ENCODE measurements at places on chromosomes 2 and 18.

GRCh38 chr2:229231328-229231868, 39.7 kb downstream of the PID1 start:
- DNase-seq = no peak

DNA sequence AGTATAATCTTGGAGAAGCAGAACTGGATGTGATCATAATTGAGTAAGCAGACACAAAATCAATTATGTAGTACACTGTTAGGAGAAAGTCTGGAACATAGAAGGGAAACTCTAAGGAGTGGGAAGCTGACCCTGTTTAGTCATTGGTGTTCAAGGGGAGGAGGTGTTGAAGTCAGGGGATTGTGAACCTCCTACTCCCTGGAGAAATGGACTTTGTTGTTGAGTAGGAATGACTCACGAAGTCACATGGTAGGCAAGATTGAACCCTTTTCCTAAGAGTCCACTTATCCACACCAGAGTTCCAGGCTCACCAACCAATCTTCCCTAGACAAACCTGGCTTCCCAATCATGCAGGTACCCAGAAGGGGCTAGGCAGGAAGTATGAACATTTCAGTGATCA, 81.0 kb upstream of the BCL11A start:
- no peak for DNase-seq

DNA sequence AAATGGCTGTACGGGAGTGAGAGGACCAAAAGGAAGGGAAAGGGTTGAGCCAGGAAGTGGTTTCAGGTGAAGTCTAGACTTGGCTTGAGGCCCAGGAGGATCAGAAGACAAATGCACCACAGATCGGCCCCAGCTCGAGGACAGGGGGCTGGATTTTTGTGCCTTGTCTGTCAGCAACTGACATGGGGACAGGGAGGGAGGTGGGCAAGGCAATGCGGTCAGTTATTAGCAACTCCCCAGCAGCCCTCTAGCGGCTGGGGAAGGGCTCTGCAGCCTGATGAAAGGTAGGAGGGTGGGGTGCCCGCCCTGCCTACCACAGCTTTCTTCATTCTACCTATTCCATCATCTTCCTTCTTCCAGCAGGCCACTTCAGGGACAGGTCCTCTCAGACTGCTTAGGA, 50.0 kb downstream of the CPO start:
- no peak for DNase-seq

DNA sequence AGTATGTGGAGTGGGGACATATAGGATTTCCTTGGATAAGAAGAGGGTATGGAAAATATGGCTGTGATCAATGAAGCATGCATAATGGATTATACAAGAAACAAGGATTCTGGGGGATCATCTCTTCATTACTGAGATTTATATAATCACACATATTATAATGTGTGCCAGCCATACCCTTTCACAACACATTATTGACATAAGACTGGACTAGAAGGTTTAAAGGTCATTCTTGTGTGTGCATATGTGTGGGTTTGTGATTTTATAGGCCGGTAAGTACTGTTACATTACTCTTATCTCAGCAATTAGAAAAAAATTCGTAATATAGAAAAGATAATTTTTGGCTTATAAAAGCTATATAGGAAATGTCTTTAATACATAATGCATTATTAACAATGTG, 62.2 kb upstream of the DCC start:
- no peak for DNase-seq

- DNase-seq = no peak
Observed at GRCh38 chr2:239736358-239737143, 288.6 kb downstream of the NDUFA10 start.

GRCh38 chr18:48914581-48915251, 36.0 kb downstream of the SMAD7 start:
- DNase-seq = no peak

DNA sequence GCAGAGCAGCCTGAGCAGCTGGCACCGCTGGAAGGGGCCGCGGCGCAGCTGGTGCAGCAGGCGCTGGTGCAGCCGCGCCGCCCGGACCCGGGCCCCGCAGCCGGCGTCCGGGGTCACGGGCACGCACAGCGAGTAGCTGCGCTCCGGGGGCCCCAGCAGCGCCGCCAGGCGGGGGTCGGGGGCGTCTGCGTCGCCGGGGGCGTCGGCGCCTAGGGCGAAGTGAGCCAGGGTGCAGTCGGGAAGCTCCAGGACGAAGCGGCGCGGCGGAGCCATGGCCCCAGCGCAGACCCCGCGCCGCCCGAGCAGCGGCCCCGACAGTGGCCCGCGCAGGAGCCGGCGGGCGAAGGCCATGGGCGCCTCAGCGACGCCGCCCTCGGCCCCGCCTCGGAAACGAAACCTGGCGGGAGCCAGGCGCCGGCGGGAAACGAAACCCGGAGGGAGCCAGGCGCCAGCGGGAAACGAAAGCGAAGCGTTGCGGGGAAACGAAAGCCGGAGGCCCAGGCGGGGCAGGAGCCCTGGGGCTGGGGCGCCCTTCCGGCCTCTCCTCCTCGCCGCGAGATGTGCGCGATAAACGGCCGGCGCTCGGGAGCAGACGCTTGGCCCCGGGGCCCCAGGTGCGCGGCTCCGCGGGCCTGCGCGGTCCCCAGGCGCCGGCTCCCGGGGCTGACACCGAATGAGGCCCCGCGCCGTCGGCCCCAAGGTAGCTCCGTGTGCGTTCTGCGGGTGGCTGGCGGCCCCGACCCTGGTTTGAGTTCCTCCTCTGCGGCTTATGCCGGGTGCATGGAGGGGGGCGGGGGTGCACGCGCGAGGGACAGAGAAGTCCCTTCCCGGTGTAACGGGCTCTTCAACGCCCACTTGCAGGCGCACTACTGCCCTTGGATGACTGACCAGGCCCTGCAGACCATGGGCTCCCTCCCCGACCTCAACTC, at the start of gene CMPK2:
CMPK2 (minus strand) TSS at position 562 of the 929 bp plus-strand sequence; CDS start at position 351, 211 bp downstream.
- peak; percentile 67 for DNase-seq

DNA sequence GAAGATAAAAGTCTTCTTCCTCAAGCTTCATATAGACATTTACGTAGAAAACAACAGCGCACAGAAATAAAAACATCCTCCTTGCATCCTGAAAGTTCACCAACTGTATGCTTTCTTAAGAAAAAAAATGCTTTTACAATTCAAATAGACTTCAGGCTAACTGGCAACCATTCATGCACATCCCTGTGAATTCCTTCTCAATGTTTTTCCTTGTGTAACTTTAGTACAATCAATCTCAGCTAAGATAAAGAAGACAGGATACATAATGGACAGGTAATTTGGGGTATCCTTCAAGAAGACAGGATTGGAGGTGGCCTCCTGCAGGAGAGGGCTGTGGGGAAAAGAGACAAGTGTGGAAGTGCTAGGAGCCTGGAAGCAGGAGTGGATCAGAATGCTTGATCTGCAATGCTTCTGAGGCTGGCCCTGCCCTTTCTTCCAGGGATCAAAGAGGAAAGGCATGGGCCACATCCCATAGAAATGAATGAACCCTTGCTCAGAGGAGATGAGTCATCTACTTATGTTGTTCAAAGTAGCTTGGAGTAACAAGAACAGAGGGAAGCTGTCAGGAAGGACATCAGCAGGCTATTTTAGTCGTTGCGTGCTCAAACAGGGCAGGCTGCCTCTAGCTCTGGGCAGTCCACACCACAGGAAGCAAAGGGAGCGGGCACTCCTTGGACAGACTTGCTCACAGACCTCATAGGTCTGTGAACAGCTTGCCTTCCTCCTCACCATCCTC, 126.6 kb downstream of the TMEM131 start:
- DNase-seq = no peak

DNA sequence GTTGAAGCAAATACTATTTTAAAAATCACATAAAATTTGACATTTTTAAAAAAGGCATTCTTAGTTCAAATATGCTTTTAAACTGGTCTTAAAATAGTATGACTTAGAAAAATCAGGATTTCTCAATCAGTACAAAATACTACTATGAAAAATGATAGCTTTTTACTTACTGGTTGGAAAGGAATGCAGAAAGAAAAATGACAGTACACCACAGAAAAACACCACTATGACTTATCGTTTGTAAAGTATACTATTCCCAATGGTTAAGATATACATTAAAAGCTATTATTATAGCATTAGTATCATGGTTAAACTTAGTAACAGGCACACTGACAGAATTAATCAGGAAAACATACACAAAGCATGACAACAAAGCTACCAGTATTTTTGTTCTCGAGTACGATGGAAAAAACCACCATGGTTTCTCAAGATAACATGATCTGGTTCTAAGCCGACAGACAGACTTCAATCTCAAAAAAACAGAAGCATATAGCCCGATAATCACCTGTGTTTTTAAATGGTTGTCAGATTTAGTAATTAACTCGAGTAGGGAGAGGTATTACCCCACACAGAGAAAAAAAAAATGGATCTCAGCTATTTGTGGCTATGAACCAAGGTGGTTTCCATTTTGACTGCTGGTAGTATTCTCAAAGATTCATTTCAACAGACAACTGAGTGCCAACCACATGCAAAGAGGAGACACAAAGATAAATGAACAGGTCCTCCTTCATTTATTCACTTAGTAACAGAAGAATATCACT, 39.1 kb downstream of the CUL3 start:
- DNase-seq = no peak

GRCh38 chr2:54673501-54673998, 49.9 kb upstream of the EML6 start:
- DNase-seq = peak; percentile 47

DNA sequence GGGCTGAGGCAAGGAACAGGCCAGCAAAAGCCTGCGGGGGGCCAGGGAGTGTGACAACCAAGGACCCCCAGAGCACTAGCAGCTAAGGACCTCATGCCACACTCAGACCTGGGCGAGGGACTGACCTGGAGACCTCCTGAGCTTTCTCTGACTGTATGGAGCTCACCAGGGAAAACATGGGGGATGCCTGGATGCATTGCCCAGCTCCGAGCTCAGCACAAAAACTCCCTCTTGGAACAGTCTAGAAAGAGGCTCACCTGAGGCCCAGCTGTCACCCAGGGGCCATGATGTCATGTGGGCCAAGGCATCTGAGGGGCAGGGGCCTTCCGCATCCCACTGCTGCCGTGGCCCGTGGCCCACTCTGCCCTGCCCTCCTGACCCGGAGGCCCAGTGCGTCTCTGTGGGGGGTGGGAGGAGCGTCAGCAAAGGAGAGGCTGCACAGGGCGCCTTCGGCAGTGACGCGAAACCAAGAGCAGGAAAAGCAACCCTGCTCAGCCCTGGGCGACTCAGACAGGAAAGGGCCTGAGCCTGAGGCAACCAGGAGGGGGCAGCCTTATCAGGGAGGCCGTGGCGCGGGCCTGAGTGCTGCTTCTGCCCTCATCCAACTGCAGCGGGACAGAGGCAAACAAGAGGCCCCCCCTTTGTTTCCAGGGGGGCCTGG, 57.3 kb upstream of the ALPP start:
- peak; percentile 57 for DNase-seq

DNA sequence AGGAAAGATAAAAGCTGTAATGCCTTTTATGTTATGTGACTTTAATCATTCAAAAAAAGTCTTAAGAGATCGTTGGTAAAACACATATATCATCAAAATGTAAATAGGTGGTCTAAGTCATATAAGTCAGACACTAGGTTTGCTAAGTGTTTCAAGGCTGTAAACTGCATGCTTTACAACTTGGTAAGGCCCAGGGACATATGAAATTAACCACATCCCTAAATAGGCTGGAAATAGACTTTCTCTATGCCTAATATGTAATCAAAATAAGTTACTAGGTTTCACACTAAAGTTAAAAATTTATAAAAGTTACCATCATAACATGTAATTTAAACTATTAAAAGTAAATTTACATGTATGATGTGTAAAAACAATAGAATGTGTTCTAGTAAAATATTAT, 946.3 kb upstream of the LRATD1 start:
- no peak for DNase-seq

- no peak for DNase-seq
Observed at GRCh38 chr18:41630232-41630886, 324.7 kb upstream of the PIK3C3 start.

DNA sequence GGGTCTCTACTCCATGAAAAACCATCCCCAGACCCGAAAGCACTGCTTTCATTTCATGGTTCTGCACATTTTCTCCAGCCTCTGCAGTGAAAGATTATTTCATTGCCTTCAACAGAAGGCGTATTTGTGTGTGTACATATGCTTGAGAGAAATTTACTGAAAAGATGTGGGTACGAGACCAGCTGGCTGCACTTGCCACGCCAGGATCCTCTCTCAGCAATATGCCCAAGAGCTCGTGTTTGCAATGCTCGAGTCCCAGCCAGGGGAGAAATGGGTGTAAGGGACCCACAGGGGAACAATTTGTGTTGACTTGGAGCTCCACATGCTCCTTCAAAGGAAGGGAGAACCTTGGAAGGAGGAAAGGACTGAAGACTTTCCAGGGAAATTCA, 37.3 kb downstream of the TMEM177 start:
- no peak for DNase-seq

- no peak for DNase-seq
Observed at GRCh38 chr2:20616341-20616871, 34.5 kb downstream of the HS1BP3 start.

GRCh38 chr18:75474332-75474731, 46.8 kb upstream of the SMIM21 start:
- DNase-seq = no peak

Measured in stimulated activated CD4-positive, alpha-beta T cell treated with anti-CD3 and anti-CD28 coated beads, Interleukin-12 subunit alpha, Interleukin-12 subunit beta, amount 100 ng/mL, for 48 hours (primary cell).